ENCODE measurements at places on chromosomes 11 and 22. TPM values are rescaled to one million over a fixed set of nuclear protein-coding genes. Genes with fewer than 3 reads are reported as not detected.

DNA sequence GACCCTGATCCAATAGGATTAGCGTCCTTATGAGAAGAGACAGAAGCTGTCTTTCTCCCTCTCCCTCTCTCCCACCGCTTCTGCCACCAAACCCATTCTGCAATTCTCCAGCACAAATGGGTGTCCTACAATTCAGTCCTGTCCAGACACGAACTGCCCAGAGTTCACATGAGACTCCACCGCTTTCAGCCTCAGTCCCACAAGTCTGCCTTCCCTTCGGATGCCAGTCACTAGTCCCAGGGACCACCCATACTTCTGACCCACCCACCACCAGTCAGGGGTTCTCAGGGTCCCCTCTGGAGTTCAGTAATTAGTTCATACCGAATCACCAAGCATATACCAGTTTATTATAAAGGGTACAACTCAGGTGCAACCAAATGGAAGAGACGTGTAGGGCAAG lies 73.6 kb downstream of the TRIM29 start:
- no peaks in the 10 kb centered on the region for H3K36me3 ChIP-seq
- no peaks in the 10 kb centered on the region for H3K4me1 ChIP-seq
- DNase-seq = no peak
- no peak overlapping the region for H3K4me3 ChIP-seq
- H3K27me3 ChIP-seq = no peaks in the 10 kb centered on the region
- H3K27ac ChIP-seq = no peak overlapping the region

DNA sequence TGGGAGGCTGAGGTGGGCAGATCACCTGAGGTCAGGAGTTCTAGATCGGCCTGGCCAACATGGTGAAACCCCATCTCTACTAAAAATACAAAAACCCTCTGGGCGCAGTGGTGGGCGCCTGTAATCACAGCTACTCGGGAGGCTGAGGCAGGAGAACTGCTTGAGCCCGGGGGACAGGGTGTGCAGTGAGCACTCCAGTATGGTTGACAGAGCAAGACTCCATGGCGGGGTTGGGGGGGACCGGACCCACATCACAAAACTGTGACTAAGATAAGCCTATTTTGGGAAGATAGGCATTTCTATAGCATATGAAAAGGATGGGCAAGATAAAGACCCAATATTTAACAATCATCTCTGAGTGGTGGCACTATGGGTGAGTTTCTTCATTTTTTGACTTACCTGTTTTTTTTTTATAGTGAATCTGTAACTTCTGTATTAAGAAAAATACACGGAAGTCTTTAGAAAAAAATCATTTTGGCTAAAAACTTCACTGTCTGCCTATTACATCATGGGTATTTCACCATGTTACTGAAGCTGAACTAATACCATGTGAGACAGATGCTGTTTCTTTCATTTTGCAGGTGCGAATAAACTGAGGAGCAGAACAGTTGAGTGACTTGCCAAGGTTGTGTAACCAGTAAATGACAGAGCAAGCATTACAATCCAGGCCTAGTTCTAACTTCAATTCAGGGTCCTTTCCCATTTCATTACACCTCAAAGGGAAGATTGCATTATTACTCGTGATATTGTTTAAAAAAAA lies 2.5 kb downstream of the CELF1 start:
- H3K27ac ChIP-seq = peak overlapping the region; percentile 95
- no peaks in the 10 kb centered on the region for H3K36me3 ChIP-seq
- no peaks in the 10 kb centered on the region for H3K27me3 ChIP-seq
- peaks cover 24% of the 10 kb centered on the region for H3K4me1 ChIP-seq
- no peak for DNase-seq

ADAMTS8 gene
- 0.95 TPM for total RNA-seq

UBQLNL gene
- 0.41 TPM for total RNA-seq

DNA sequence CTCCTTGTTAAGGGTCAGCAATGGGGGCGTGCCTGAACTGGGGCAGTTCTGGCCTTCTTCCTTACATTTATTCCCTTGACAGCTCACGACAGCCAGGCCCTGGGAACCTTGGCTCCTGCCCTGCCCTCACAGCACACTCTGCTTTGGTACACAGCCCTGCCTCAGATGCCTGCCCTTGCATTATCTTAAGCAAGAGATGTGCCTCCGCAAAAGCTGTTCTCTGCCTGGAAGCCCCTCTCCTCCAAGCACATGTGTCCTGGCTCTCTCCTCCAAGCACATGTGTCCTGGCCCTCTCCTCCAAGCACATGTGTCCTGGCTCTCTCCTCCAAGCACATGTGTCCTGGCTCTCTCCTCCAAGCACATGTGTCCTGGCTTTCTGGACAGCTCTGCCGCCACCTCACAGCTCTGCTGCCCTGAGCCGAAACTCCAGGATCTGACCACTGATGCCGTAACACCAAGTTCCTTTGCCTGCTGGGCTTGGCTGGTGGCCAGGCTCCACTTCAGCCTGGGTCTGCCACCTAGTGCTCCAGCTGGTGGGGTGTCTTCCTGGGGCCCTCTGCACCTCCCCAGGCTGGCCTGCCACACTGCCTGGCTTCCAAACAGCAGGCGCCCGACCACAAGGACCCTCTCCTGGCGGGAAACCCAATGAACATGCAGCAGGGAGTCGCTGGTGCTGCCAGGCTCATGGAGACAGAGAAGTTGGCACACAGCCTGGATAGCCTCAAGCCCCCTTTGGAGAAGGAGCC lies 53.0 kb downstream of the SCUBE1 start:
- H3K27me3 ChIP-seq = no peaks in the 10 kb centered on the region
- no peak for DNase-seq
- H3K4me3 ChIP-seq = no peak overlapping the region
- H3K4me1 ChIP-seq = peaks cover 15% of the 10 kb centered on the region

DNA sequence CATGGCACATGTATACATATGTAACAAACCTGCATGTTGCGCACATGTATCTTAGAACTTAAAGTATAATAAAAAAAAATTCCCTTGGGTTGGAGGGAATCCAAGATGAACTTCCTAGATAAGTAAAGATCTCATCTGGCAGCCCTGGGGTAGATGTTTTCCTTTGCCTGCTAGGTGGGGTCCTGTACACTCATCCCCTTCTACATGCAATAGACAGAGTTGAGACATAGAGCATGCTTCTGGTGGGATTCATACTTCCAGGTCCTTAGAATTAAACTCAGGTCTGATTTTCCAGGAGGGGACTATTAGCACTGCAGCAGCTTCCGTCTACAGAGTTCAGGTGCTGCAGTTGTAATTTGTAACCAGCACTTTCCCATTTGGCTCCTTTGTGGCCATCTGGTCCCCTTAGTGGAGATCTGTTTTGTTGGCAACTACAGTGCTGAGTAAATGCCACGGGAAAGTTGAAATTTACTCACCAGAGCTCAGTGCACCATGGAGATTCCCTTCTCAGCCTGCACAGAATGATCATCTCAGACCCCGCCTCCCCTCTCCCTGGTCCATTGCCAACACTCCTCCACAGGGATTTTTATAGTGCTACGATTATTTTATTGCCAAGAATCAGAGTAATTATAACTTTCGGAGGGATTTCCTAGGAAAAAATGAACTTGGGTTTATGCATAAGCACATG lies 220.1 kb upstream of the E2F8 start:
- H3K27me3 ChIP-seq = no peaks in the 10 kb centered on the region
- no peak overlapping the region for H3K4me3 ChIP-seq
- H3K4me1 ChIP-seq = peaks cover 7% of the 10 kb centered on the region
- no peaks in the 10 kb centered on the region for H3K36me3 ChIP-seq
- DNase-seq = peak; percentile 34

LGALS1 gene
- 558 TPM for total RNA-seq

SYVN1 gene
- total RNA-seq = 61.4 TPM

- H3K4me3 ChIP-seq = no peak overlapping the region
- no peaks in the 10 kb centered on the region for H3K4me1 ChIP-seq
- no peak for DNase-seq
- no peak overlapping the region for H3K27ac ChIP-seq
- no peaks in the 10 kb centered on the region for H3K27me3 ChIP-seq
- H3K36me3 ChIP-seq = no peaks in the 10 kb centered on the region
Observed at GRCh38 chr11:16861862-16862261, 123.4 kb downstream of the C11orf58 start.

DNA sequence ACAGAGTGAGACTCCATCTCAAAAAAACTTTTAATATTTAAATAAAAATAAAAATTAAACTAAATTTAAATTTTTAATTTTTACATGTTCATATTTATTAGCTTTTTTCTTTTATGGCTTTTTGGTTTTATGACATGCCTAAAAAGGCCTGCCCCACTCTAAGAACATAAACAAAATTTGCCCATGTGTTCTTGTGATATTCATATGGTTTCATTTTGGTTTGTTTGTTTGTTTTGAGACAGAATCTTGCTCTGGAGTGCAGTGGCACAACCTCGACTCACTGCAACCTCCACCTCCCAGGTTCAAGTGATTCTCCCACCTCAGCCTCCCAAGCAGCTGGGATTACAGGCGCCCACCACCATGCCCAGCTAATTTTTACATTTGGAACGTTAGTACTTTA lies 27.7 kb downstream of the SUSD2 start:
- DNase-seq = no peak
- peaks cover 25% of the 10 kb centered on the region for H3K4me1 ChIP-seq
- no peak overlapping the region for H3K4me3 ChIP-seq
- H3K27ac ChIP-seq = no peak overlapping the region

DNA sequence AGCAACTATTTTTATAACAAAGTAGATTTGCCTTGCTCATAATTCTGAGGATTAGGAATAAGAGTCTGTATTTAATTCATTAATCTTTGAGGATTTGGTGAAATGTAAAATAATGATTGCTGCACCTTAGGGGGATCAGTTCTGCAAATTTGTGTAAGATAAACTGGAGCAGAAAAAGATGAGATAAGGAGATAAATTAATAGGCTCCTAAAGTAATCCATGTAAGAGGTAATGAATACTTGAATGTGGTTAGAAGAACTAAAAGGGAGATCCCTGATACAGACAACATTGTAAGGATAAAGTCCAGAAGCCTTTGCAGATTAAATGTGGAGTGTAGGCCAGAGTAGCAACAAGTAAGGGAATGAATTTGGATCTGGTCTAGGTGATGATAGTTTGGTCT lies 45.6 kb downstream of the PDHX start:
- no peaks in the 10 kb centered on the region for H3K4me1 ChIP-seq
- DNase-seq = no peak
- H3K27me3 ChIP-seq = no peaks in the 10 kb centered on the region
- no peaks in the 10 kb centered on the region for H3K36me3 ChIP-seq
- no peak overlapping the region for H3K4me3 ChIP-seq

DNA sequence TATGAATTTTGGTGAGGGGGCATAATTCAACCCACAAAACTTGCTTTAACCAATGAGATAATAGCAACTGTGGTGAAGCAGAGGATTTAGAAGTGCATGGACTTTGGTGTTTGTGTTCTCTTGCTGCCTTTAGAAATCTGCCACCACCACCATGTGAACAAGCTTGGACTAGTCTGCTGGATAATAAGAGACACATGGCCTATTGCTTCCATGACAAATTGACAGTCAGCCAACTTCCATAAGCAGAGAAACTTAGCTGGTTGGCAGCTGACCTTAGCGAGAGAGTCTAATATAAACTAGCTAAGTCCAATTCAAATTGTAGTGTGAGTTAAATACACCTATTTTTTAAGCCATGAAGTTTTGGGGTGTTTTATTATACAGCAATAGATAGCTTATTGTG lies 482.1 kb upstream of the ANO5 start:
- no peaks in the 10 kb centered on the region for H3K36me3 ChIP-seq
- no peak overlapping the region for H3K27ac ChIP-seq
- H3K4me3 ChIP-seq = no peak overlapping the region
- no peaks in the 10 kb centered on the region for H3K27me3 ChIP-seq

- H3K4me1 ChIP-seq = peaks cover 8% of the 10 kb centered on the region
- DNase-seq = no peak
- no peak overlapping the region for H3K27ac ChIP-seq
- H3K4me3 ChIP-seq = no peak overlapping the region
Observed at GRCh38 chr11:121029813-121030445, 6.0 kb downstream of the TBCEL start.

- no peak overlapping the region for H3K27ac ChIP-seq
- no peak overlapping the region for H3K4me3 ChIP-seq
- H3K4me1 ChIP-seq = no peaks in the 10 kb centered on the region
- peaks cover 81% of the 10 kb centered on the region for H3K27me3 ChIP-seq
- no peaks in the 10 kb centered on the region for H3K36me3 ChIP-seq
- DNase-seq = no peak
Observed at GRCh38 chr22:36702842-36703215, 723 bp downstream of the CACNG2 start.

DNA sequence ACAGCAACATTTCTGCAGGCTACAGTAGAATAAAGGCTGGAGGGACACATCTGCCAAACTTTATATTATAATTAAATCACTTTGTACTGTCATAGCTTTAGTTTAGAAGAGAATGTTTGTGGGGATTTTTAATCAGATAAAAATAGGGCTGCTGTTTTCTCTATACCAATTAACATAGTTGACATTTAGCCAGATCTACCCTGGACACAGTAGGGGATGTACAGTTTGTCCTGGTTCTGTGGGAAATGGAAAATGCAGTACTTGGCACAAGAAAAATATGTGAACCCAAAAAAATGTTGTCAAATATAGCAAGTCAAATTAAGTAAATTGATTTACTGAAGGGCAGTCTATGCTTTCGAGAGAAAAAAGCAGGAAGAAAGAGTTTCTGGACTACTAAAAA lies 20.8 kb upstream of the PICALM start:
- H3K27me3 ChIP-seq = no peaks in the 10 kb centered on the region
- no peak overlapping the region for H3K27ac ChIP-seq
- H3K36me3 ChIP-seq = no peaks in the 10 kb centered on the region
- H3K4me1 ChIP-seq = no peaks in the 10 kb centered on the region
- H3K4me3 ChIP-seq = no peak overlapping the region
- no peak for DNase-seq

APOL3 gene
- total RNA-seq = 53.9 TPM

- H3K4me1 ChIP-seq = peaks cover 8% of the 10 kb centered on the region
- H3K4me3 ChIP-seq = no peak overlapping the region
- H3K36me3 ChIP-seq = no peaks in the 10 kb centered on the region
- DNase-seq = no peak
- H3K27me3 ChIP-seq = no peaks in the 10 kb centered on the region
Observed at GRCh38 chr11:27406498-27407354, 43.7 kb upstream of the CCDC34 start.

- H3K36me3 ChIP-seq = no peaks in the 10 kb centered on the region
- H3K4me1 ChIP-seq = no peaks in the 10 kb centered on the region
- H3K27ac ChIP-seq = peak overlapping the region; percentile 14
- no peak overlapping the region for H3K4me3 ChIP-seq
Observed at GRCh38 chr11:68181719-68182451, 31.2 kb downstream of the KMT5B start.

GRCh38 chr11:86301742-86302091 lies 323 bp upstream of the HIKESHI start:
- no peaks in the 10 kb centered on the region for H3K4me1 ChIP-seq
- H3K36me3 ChIP-seq = no peaks in the 10 kb centered on the region
- H3K27me3 ChIP-seq = no peaks in the 10 kb centered on the region
- peak overlapping the region; percentile 88 for H3K27ac ChIP-seq
- DNase-seq = no peak

DNA sequence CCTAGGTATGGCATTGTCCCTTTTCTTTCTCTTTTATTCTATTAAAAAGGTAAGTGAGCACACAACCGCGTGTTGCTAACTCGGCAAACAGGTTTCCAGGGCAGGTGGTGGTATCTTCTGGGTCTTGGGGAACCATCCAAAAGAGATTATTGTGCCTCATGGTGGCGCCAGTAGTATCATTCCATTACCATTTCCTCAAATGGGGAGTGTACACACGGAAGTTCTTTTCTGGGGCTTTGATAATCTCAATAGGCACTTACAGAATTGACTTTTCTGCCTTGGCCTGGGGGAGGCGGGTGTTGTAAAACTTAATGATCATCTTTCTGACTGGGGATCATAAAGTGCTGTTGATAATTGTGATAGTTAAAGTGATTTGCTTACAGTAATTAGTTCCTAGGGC lies 234.1 kb downstream of the KIRREL3 start:
- H3K36me3 ChIP-seq = no peaks in the 10 kb centered on the region
- H3K27me3 ChIP-seq = no peaks in the 10 kb centered on the region
- no peak overlapping the region for H3K4me3 ChIP-seq
- H3K27ac ChIP-seq = no peak overlapping the region

DEFB131B gene
- not detected for total RNA-seq
